Gastrocnemius medialis (tissue), 4 donors: ENCODE measurements at places on chromosomes 3 and 15. TPM values are rescaled to one million over a fixed set of nuclear protein-coding genes. Genes with fewer than 3 reads are reported as not detected.
A peak's percentile ranks its signal among the peaks of the same experiment; 100 is the strongest.

DNA sequence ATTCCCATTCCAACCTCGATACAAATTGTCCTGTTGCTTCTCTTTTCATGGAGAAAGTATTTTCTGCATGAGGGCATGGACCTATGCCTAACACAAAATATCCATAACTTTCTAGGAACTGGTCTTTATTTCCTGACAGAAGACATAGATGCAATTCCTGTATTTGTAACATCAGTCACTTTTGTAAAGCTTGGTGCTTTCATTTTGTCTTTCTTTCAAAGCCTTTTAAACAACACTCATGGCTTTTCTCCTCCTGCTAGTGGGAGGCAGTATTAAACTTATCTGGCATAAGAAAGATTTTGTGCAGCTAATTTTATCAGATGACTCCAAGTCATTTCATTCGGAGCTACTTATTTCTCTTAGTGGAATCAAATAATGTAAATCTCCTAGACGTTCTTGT, 616.0 kb downstream of the RBMS3 start:
- H3K4me3 ChIP-seq, result no peak overlapping the region
- H3K27me3 ChIP-seq, result no peaks in the 10 kb centered on the region
- no peaks in the 10 kb centered on the region for H3K36me3 ChIP-seq
- DNase-seq, result no peak

- H3K4me3 ChIP-seq, result no peak overlapping the region
- H3K36me3 ChIP-seq, result no peaks in the 10 kb centered on the region
- peaks cover 6% of the 10 kb centered on the region for H3K4me1 ChIP-seq
- no peaks in the 10 kb centered on the region for H3K27me3 ChIP-seq
- H3K27ac ChIP-seq, result no peak overlapping the region
- no peak for DNase-seq
These were observed 6.2 kb downstream of the CYFIP1 start for GRCh38 chr15:22973987-22974386.

DNA sequence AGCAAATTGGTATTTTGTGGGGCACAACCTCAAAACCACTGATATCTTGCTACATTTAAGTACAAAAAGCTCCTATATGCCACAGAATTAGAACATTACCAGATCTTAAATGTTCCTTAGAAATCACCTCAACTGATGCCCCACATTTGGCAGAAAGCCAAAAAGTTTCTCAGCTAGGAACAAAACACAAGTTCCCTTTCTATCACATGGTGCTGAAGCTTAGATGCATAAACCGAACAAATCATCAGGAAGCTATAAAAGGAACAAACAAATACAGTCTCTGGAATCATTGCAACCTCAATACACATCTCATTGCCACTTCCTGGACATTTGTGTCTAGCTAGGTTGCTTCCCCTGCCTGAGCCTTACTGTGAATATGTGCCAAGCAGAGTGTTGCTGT, 492.6 kb downstream of the LPP start:
- H3K4me1 ChIP-seq, result peaks cover 35% of the 10 kb centered on the region
- no peak overlapping the region for H3K27ac ChIP-seq
- DNase-seq, result no peak
- H3K36me3 ChIP-seq, result no peaks in the 10 kb centered on the region

DNA sequence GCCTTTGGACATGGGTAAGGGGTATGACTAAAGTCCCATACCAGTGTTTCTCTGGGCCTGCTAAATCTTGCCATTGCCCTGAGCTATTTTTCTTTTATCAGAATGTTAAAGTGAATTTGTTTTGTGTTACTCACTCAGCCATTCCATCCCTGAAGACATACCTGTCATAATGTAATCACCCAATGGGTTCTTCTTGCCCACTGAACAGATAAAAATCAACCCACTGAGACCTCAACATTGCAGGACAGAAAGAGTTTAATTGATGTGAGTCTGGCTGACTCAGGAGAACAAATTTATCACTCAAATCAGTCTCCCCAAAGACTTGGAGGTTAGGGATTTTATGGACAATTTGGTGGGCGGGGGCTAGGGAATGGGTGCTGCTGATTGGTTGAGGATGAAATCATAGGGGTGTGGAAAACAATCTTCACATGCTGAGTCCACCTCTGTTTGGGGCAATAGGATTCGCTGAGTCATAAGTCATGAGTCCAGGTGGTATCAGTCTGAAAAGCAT, 47.4 kb downstream of the ILDR1 start:
- no peak overlapping the region for H3K4me3 ChIP-seq
- no peak overlapping the region for H3K27ac ChIP-seq
- H3K27me3 ChIP-seq, result no peaks in the 10 kb centered on the region
- H3K4me1 ChIP-seq, result no peaks in the 10 kb centered on the region
- no peaks in the 10 kb centered on the region for H3K36me3 ChIP-seq
- no peak for DNase-seq

DNA sequence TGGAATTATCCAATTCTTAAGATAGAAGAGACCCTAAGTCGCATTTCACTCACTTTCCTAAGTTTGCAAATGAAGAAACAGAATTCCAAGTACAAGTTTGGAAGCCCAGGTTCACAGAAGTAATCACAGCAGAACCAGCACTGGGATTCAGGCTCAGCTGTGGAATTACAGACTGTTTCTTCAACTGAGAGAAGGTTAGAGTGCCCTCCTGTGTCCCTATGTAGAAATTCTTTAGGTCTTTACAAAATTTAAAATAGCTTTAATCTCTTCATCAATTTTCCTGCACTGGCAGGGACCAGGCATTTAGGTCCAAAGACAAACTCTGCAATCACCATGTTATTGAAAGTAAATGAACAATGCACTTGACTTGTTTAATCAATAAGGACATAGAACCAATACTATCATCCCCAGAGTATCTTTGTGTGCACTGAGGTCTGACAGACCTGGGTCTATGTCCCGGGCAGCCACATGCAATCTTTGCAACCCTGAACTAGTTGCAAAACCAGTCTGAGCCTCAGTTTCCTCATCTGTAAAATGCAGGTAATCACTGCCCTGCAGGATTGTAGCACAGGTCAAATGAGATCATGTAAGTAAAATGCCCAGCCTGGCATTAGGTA, 96.3 kb upstream of the ZBED2 start:
- no peaks in the 10 kb centered on the region for H3K36me3 ChIP-seq
- no peak overlapping the region for H3K27ac ChIP-seq
- no peak for DNase-seq
- no peaks in the 10 kb centered on the region for H3K27me3 ChIP-seq
- peaks cover 9% of the 10 kb centered on the region for H3K4me1 ChIP-seq

DNA sequence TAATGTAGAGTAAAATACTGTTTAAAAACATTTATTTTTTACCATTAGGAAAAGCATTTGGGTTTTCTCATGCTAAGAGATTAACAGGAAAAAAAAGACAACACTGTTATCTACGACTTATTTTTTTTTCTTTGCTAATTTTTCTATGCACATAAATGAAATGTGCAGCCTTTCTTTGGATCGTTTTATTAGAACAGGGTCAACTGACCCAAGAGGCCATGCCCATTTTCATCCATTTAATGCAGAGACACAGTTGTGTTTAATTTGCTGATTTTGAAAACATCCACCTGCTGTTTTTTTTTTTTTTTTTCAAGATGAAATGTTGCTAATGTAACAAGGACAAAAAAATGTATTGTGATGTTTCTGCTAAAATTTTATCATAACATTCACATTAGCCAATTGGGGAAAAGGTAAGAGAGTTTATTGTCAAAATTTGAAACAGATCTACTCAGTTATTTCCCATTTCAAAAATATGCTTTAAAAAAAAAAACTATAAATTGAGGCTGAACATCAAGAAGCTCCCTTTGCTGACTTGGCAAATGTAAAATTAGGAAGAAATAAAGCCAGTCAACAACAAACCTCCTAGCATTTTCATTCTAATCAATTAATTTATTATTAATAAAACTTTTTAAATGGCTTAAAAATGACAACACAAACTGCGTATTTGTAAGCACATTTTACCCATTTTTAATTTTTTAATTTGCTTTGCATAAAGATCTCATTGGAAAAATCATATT, 485.2 kb downstream of the ROBO2 start:
- no peak for DNase-seq
- H3K27ac ChIP-seq, result no peak overlapping the region
- no peaks in the 10 kb centered on the region for H3K36me3 ChIP-seq
- H3K27me3 ChIP-seq, result no peaks in the 10 kb centered on the region
- H3K4me1 ChIP-seq, result no peaks in the 10 kb centered on the region

GRCh38 chr3:190615607-190616006, 101.7 kb downstream of the IL1RAP start:
- H3K36me3 ChIP-seq, result no peaks in the 10 kb centered on the region
- no peak overlapping the region for H3K27ac ChIP-seq

DNA sequence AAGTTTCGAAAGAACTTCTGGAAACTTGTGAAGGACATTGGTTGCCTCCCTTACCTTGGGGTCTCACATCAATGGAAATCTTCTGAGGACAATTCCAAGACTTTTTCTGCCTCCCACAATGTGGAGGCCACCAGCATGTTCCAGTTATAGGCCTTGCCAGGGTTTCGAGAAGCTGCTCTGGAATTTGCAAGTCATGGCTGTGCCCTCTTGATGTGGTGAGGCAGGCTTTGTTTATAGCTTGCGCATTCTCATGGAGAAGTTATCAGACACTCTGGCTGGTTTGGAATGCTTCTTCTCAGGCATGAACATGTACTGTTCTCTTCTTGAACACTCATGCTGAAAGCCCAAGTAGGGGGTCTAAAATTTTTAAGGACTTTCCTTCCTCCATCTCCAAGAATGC, 4.1 kb downstream of the CXCR6 start:
- peak overlapping the region; percentile 18 for H3K27ac ChIP-seq
- no peak overlapping the region for H3K4me3 ChIP-seq
- H3K27me3 ChIP-seq, result no peaks in the 10 kb centered on the region
- no peak for DNase-seq
- H3K36me3 ChIP-seq, result no peaks in the 10 kb centered on the region
- peaks cover 5% of the 10 kb centered on the region for H3K4me1 ChIP-seq

DNA sequence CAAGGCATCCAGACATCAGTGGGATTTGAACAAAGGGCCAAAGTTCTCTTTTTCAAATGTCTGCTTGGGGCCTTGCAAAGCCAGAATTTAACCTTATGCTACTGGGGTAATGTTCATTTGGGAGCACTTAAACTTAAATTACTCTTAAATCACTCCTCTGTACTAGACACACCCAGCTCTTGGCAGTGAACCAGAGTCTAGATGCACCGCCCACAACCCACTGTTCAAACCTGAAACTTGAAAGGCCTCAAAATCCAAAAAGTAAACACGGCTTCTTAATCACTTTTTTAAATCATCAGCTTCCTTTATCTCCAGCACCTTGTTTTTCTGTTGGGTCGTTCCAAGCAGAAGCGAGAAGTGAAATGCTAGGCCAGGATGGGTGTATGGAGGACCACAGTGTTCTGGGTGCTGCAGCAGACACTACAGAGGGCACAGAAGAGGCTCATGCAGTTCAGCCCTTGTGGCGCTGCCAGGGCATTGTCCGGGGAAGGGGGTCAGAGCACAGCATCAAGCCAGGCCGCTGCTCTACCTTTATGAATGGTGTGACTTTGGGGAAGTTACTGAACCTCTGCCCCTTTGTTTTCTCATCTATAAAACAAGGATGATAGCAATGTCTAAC, 28.8 kb downstream of the MECOM start:
- peak overlapping the region; percentile 72 for H3K27ac ChIP-seq
- no peaks in the 10 kb centered on the region for H3K36me3 ChIP-seq
- H3K4me1 ChIP-seq, result no peaks in the 10 kb centered on the region
- H3K4me3 ChIP-seq, result no peak overlapping the region

- no peaks in the 10 kb centered on the region for H3K36me3 ChIP-seq
- no peak overlapping the region for H3K27ac ChIP-seq
- no peak overlapping the region for H3K4me3 ChIP-seq
- peaks cover 3% of the 10 kb centered on the region for H3K27me3 ChIP-seq
- no peak for DNase-seq
- no peaks in the 10 kb centered on the region for H3K4me1 ChIP-seq
These were observed 55.3 kb upstream of the ITGA11 start for GRCh38 chr15:68487087-68487843.

DNA sequence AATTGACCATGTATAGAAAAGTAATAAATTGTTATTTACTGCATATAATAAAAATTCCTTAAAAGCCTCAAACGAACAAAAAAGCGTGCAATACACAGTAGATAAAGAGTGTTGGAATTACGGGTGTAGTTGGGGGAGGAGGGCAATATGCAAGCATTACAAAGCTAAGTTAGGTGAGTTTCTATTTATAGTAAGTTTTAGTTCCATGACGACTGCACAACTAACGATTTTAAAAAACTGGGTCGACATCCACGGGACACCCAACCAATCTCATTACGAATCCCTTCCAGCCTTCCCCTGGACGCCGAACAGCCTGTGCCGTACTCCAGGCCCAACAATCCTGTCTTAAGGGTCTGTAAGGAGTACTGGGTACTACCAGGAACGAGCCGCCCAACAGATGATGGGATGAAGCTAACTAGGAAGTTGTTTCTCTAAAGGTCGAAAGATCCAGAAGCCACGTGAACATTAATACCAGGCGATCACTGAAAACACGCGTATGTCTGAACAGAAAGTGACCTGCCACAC, 677 bp downstream of the POLQ start:
- H3K4me3 ChIP-seq, result peak overlapping the region; percentile 69
- no peaks in the 10 kb centered on the region for H3K36me3 ChIP-seq
- peaks cover 3% of the 10 kb centered on the region for H3K4me1 ChIP-seq
- no peak for DNase-seq

GRCh38 chr3:106398891-106399600, 530.2 kb upstream of the CBLB start:
- H3K4me1 ChIP-seq, result no peaks in the 10 kb centered on the region
- no peaks in the 10 kb centered on the region for H3K36me3 ChIP-seq
- no peak for DNase-seq
- H3K4me3 ChIP-seq, result no peak overlapping the region

- no peaks in the 10 kb centered on the region for H3K27me3 ChIP-seq
- H3K36me3 ChIP-seq, result no peaks in the 10 kb centered on the region
- DNase-seq, result no peak
- H3K4me3 ChIP-seq, result no peak overlapping the region
- no peak overlapping the region for H3K27ac ChIP-seq
- H3K4me1 ChIP-seq, result no peaks in the 10 kb centered on the region
These were observed 240.7 kb downstream of the CHST2 start for GRCh38 chr3:143360244-143360643.

Gene EPM2AIP1
- 5.3 TPM for total RNA-seq

Gene LRRC31
- 0.42 TPM for total RNA-seq

Gene PTH1R
- total RNA-seq, result 7.9 TPM

Gene KBTBD13
- total RNA-seq, result 1.2 TPM

Gene SCAANT1
- not detected for total RNA-seq

Gene C3orf49
- total RNA-seq, result not detected

Gene NCKIPSD
- 22.5 TPM for total RNA-seq

Gene ZNF385D
- 0.47 TPM for total RNA-seq

Gene ST8SIA2
- total RNA-seq, result not detected

Gene ECE2
- total RNA-seq, result not detected

Gene USP4
- total RNA-seq, result 10.2 TPM

Gene PAQR5
- total RNA-seq, result 0.07 TPM
